ENCODE measurements at places on chromosomes 16 and 17. TPM values are rescaled to one million over a fixed set of nuclear protein-coding genes. Genes with fewer than 3 reads are reported as not detected.

The KRT32 gene
- polyA plus RNA-seq = not detected

The ARHGAP23 gene
- polyA plus RNA-seq = 59.0 TPM

The PYDC1 gene
- polyA plus RNA-seq = 5.0 TPM

The AFMID gene
- 36.1 TPM for polyA plus RNA-seq

The SMTNL2 gene
- polyA plus RNA-seq = 3.6 TPM

The OR2C1 gene
- not detected for polyA plus RNA-seq

The PHOSPHO1 gene
- polyA plus RNA-seq = 1.8 TPM

The KRT12 gene
- not detected for polyA plus RNA-seq

The PIEZO1 gene
- 12.9 TPM for polyA plus RNA-seq

The CCL18 gene
- polyA plus RNA-seq = 0.36 TPM

The CNOT1 gene
- polyA plus RNA-seq = 97.7 TPM

The DCAKD gene
- 95.0 TPM for polyA plus RNA-seq

The DLX3 gene
- polyA plus RNA-seq = not detected

The CBLN1 gene
- 36.4 TPM for polyA plus RNA-seq

The GAS2L2 gene
- not detected for polyA plus RNA-seq

The CMC2 gene
- polyA plus RNA-seq = 95.9 TPM

The XAF1 gene
- polyA plus RNA-seq = 1.8 TPM

The FOXL1 gene
- 0.22 TPM for polyA plus RNA-seq

The SKAP1 gene
- polyA plus RNA-seq = 4.8 TPM

The KRT222 gene
- polyA plus RNA-seq = 1.4 TPM

The HS3ST3B1 gene
- polyA plus RNA-seq = 0.14 TPM

The TBC1D28 gene
- not detected for polyA plus RNA-seq

The KRT39 gene
- polyA plus RNA-seq = not detected

The HOXB9 gene
- polyA plus RNA-seq = 5.0 TPM

The PLK1 gene
- polyA plus RNA-seq = 49.3 TPM

The ASPA gene
- polyA plus RNA-seq = 7.7 TPM

The ATP6V0D1 gene
- polyA plus RNA-seq = 208 TPM

The MYOCD gene
- polyA plus RNA-seq = 0.10 TPM

The RHOT1 gene
- polyA plus RNA-seq = 29.4 TPM

The EFNB3 gene
- 54.0 TPM for polyA plus RNA-seq

Measured in brain (organoid and tissue), 16 donors.